ENCODE measurements at places on chromosomes 13 and 19. TPM values are rescaled to one million over a fixed set of nuclear protein-coding genes. Genes with fewer than 3 reads are reported as not detected.

DNA sequence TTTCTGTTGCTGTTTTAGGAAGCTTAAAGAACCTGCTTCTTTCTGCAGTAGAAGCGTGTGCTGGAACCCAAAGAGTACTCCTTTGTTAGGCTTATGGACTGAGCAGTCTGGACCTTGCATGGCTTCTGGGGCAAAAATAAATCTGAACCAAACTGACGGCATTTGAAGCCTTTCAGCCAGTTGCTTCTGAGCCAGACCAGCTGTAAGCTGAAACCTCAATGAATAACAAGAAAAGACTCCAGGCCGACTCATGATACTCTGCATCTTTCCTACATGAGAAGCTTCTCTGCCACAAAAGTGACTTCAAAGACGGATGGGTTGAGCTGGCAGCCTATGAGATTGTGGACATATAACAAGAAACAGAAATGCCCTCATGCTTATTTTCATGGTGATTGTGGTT, 103.1 kb downstream of the TNFRSF19 start:
- DNase-seq = peak; percentile 22

WDR87 gene
- total RNA-seq = under 0.01 TPM

SLC25A42 gene
- total RNA-seq = 5.8 TPM

RAB3A gene
- 0.52 TPM for total RNA-seq

SPRYD7 gene
- total RNA-seq = 2.0 TPM

GRCh38 chr13:45516757-45517156, 52.0 kb downstream of the COG3 start:
- no peak for DNase-seq

GRCh38 chr19:48290401-48290770, 20.5 kb downstream of the ZNF114 start:
- DNase-seq = no peak

DNA sequence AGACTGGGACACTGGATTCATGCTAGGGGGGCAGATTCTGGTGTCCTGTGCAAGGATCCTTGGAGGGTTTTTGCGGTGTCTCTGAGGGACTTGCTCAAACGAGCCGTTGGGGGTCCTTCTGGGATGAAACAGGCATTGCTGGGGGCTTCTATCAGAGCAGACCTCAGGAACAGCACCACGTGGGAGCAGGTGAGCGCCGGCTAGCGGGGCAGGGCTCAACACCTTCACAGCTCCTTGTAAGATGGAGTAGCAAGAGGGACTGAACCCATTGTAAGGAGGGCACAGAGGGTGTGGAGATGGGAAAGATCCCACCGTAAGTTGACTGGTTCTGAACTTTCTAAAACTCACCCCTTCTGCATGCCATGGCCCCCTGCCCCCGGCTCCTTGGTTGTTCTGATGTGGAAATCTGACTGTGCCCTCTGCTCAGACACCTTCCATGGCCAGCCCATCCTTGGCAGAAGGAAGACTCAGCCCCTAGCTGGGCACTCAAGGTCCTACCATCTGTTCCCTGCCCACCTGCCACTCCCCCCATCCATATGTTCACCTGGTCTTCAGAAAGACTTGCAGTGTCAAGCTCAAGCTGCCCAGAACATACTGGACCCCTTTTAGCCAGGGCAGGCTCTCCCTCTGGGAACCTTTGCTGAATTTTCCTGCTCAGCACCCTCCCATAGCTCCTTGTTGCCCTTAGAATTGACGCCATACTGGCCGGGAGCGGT, 1.2 kb downstream of the SLC27A1 start:
- DNase-seq = no peak

DNA sequence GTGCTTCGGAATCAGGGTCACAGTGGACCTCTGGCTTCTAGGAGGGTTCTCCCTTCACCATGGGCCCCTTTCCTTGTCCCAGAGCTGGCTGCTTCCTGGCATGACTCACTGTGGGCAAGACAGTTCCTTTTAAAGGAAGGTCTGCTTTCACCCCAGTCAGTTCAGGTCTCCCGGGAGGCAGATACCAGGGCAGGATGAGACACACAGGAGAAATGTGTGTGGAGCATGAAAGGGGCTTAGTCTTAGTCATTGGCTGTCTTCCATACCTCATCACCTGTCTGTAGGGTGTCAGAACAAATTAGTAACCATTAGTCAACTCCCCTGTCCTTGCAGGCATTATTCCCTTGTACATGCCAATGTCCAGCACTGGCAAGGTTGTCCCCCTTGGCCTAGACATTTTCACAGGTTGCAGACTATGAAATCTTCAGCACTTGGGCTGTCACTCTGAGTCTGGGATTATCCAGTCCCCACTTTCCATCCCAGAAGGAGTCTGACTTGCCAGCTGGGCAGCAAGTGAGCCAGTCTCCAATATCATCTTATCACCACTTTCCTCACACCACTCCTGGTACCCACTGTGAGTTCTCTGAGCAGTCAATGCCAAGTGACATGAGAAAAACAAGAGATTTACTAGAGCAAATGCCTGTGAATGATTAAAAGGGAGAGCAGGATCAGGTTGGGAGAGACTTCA, 76.8 kb upstream of the MEDAG start:
- no peak for DNase-seq

ZNF763 gene
- 4.4 TPM for total RNA-seq

DNA sequence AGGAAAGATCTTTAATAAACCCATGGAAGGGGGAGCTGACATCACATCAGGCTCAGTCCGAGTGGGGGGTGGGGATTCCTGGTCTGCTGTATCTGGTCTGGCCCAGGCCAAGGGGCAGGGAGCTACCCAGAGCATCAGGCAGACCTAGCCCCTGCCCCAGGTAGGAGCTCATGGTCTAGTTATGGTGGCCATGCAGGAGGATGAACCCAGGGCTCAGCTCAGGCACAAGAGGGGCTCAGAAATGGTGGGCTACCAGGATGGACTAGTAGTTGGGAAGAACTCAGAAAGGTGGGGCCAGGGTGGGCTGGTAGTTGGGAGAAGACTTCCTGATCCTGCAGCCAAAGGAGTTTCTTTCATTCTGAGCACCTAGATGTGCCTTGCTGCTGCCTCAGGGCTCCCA, 14.3 kb downstream of the VSTM2B start:
- DNase-seq = no peak

GRCh38 chr13:95301968-95302393, 730 bp upstream of the ABCC4 start:
- DNase-seq = no peak

DNA sequence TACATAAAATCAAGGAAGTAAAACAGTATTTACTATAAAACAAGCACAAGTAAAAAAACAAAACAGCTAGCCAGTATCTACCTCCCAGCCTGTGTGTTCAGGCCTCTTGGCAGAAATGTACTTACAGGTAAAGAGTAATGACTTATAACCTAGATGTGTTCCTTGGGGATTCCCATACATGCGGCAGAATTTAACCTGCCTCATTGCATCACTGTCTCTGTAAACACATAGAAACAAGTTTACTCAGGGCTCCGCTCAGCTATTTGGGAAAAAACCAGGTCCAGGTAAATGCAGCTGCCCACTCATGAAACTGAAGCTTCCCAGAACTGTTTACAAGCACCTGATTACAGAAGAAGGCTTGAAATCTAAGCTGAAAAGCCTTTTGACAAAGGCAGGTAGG, 50.7 kb upstream of the SERP2 start:
- no peak for DNase-seq

GRCh38 chr13:111472559-111473460, 152.4 kb downstream of the TEX29 start:
- no peak for DNase-seq

- DNase-seq = no peak
Observed at GRCh38 chr19:5680084-5680436, 256 bp downstream of the MICOS13 start.

DNA sequence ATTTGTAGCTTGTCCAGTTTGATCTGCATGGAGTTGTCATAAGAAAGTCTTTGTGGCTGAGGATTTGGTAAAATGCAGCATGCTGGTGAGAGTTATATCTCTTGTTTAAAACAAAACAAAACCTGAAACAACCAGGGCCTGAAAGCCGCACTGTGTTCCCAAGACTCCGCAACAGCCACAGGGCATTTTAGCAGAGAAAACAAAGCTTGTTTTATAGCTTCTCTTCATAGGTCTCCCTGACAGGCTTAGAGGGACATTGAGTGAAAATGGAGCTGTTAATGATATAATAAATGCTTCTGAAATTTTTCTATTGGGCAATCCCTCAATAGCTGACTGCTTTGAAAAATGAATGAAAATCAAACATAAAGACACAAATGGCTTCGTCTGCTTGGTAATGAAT, 148.7 kb upstream of the RNF113B start:
- DNase-seq = no peak

DNA sequence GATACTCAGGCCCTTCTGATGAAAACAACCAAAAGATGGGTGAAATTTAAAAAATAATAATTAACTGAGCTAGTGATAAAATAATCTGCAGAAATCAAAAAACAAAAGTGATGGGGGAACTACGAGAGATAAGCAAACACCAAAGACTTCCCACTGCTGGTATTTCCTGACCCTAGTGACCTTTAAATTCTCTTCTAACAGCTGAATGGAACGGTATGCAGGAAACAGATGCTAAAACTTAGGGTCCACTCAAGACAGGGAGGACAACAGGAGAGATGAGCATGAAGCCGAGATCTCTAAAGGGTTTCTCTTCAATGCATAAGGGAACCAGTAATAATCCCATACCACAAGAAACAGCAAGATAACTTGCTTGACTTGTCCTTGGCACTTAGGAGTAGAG, 50.8 kb downstream of the USP12 start:
- no peak for DNase-seq

DNA sequence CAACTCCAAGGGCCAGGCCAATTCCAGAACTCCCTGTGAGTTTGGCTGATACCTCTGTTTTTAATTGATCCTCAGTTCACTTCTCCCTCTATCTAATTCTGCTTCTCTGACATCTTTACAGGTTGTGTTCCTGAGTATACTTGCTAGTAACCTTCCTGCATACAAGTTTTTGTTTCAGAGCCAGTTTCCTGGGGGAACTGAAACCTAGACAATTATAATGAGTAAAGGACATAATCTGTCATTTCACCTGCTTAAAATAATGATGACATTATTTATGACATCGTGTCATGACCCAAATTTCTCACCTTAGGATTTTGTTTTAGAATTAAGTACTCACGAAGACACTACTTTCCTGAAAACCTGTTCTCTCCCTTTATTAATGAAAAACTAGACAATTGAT, 12.5 kb upstream of the MYCBP2 start:
- no peak for DNase-seq

RFPL4AL1 gene
- 0.28 TPM for total RNA-seq

JAK3 gene
- total RNA-seq = 16.1 TPM

- peak; percentile 27 for DNase-seq
Observed at GRCh38 chr19:18785179-18786124, 5.7 kb downstream of the COMP start.

Data from thymus (tissue), 14 donors.